ENCODE measurements at places on chromosomes 13 and 19.

DNA sequence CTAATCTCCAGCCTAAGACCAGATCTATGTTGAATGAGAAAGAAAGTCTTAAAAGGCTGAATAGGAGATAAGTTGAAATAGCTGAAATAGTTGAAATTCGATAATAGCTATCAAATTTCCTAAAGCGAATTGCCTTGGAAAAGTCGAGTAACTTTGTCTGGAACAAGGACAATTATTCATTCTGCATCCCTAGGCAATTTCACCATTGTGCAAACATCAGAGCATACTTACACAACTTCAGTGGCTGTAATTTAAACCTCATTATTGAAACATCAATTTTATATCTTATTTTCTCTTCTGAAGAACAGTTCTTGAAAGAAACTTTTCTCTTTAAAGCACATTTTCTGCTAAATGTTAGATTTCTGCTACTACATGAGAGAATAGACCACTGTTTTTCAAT is 13.6 kb downstream of the TNFSF13B start:
- DNase-seq = no peak

DNA sequence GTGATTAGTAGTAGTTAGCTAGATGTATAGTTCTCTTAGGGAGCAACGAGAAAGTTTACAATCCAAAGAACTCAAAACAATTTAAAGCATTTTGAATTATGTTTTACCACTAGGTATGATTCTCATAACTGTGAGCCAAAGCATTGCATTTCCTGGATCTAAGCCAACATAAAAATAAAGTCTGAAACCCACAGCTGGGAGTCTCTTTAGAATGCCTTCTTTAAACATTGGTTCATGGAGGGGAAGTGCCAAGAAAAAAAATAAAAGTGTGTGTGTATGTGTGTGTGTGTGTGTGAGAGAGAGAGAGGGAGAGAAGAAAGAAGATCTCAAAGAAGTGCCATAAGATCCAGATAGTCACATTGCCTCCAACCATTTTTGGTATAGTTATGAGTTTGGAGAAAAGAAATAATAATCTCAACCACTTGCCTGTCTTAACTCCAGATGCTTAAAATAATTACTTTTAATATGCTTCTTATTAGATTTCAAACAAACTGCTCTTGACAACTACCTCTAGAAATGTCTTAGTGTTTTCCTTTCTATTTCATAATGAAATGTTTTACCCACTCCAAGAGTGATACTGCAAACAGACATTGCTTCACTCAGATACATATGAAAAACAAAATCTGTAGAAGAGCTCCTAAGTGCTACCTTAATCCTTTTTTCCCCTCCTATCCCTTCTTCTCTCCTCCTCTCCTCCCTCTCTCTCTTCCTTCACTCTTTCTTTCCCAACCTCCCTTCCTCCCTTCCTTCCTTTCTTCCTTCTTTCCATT is 554.1 kb downstream of the KCTD12 start:
- no peak for DNase-seq

- DNase-seq = no peak
Observed at GRCh38 chr19:48896191-48896720, 2.3 kb downstream of the TULP2 start.

DNA sequence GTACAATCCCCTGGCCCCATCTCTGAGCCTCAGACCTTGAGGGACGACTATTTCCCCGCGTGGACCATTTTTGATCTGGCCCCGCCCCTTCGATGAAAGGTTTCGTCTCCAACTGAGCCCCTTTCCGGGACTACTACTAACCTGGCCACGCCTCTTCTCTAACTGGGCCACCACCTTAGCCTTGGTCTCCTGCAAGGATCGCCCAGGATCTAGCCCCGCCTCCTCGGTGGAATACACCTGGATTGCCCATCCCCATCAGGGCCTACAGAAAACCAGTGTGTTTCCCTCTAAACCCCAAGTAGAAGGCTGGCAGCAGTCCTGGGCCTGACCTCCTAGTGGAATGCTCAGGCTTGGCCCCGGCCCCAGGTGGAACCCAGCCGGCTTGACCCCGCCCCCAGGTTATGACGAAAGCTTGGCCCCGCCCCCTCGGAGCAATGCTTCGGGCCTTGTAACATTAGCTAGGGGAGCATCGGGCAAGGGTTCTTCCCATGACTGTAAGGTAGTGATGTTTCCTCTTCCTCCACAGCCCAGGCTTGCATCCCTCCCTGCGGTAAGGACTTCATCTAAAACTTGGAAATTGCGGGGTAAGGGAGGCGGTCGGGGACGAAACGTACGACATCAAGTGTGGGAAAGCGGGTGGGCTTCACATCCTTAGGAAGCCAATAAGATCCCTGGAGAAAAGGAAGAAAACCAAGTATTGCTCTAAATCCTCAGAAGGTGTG is 9.1 kb downstream of the SPACA6 start:
- no peak for DNase-seq

- DNase-seq = no peak
Observed at GRCh38 chr19:48495396-48495795, 16.2 kb downstream of the LMTK3 start.

DNA sequence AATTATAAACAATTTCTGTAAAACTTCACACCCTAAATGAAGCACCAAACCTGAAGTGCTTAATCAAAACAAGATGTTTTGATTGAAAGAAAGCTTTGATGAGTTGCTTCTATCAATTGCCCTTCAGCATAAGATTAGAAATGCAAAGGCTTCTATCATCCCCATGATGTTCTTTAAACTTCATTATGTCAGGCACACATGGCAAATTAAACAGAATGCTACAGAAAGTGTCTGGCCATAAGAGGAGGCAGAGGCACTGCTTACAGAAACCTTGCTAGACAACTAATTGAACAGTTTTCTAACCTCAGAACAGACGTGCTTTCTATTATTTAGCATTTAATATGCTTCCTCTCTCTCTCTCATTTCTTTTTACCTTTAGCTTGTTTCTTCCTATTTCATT is 228.1 kb downstream of the DCLK1 start:
- DNase-seq = no peak

DNA sequence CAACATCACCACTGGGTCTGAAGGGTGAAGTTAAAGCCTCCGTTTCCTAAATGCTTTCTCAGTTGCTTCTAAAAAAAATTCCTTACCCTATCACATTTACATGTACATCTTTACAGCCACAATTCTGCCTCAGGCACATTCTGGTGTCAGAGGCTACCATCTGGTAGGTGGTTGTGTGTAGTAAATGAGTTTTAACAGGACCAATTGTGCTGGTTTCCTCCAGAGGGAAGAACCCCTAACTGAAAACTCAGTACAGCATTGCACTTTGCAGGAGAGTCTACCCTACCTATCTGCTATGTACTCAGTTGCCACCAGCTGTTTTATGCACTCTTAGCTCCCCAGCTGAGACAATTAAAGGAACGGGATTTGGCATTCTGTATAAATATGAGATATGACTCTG is 1576.5 kb downstream of the PCDH9 start:
- no peak for DNase-seq

DNA sequence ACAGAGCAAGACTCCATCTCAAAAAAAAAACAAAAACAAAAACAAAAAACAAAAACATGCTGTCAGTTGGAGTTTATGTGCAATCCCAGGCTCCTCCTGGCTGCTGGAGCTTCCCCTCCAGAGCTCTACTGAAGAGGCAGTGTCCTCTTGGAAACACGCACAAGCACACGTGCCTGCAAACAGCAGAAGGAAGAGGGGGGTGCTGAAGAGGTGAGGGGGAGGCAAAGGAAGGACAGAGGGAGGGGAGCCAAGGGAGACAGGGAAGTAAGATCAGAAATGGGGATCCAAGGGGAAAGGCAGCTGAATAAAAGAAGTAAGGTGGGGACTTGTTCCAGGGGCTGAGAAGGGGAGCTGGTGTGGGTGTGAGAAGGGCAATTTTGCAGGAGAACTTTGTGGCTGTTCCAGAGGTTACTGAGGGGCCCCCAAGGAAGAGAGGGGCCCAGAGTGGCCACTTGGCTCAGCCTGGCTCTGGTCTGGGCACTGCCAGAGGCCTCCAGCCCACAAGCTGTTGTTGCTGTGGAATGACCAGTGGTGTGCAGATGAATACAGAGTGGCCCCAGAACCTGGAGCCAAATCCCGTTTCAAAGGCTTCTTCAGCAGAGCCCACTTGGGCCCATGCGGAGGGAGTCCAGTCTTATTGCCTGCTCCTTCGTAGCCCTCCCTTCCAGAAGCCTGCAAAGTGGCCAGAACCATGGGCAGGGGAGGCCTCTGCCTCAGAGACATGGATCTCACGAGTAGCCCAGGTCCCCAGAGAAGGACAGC is 34.4 kb downstream of the LYL1 start:
- DNase-seq = no peak

DNA sequence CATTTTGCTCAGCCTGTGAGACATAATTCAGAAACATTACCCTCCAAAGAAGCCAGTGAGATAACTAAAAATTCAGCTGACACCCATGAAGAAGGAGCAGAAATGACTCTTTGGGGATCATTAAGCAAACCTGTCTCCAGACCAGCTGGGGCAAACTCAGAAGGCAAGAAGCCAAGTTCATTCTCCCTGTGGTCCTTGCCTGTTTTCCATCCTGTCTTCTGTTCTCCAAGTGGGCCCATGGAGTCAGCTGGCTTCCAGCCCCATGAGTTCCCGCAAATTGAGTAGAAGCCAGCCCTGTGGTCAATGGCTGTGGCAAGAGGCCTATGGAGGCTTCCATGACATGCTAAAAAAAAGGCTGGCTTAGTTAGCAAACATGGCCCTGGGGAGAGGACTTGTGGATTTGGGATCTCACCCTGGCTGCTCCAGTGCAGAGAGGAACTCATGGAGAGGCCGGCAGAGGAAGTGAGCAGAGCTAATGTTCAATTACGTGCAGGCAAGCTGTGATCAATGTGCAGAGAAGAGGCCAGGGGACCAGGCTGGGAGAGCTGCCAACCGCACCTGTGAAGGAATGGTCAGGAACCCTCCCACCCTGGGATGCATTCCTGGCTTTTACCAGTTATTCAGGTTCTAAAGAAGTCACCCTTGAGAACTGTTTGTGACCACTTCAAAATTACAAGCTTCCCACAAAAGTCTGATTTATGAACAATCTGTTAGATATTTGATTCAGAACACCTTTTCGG is 229.1 kb downstream of the TSHZ3 start:
- DNase-seq = no peak

GRCh38 chr13:29849731-29850212 is 645 bp downstream of the UBL3 start:
- peak; percentile 48 for DNase-seq

GRCh38 chr19:11626252-11626651 is 29.0 kb downstream of the ZNF627 start:
- no peak for DNase-seq

DNA sequence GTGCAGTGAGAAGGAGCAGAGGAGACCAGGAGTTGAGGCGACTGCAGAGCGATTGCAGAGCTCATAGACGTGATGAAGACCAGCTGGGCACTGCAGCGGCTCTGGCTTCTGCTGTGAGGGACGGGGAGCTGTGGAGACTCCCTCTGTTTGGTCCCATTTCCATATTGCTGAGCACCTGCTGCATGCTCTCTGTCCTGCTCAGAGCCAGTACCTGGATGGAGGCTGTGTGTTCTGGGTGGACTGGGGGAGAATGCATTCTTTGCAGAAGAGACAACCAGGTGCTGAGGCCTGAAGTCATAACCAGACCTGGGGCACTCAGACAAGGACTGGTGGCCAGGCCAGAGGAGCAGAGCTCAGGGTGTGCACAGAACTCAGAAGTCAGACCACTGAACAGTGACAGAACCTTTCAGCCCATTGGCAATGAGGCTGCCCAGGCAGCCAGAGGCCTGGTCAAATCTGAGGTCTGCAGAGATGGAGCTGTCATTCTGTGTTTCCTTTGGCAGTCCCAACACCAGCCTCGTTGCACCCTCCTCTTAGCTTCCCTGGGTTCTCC is 1.3 kb upstream of the A1BG start:
- DNase-seq = no peak

- no peak for DNase-seq
Observed at GRCh38 chr13:56886398-56886797, 254.3 kb upstream of the PRR20A start.

DNA sequence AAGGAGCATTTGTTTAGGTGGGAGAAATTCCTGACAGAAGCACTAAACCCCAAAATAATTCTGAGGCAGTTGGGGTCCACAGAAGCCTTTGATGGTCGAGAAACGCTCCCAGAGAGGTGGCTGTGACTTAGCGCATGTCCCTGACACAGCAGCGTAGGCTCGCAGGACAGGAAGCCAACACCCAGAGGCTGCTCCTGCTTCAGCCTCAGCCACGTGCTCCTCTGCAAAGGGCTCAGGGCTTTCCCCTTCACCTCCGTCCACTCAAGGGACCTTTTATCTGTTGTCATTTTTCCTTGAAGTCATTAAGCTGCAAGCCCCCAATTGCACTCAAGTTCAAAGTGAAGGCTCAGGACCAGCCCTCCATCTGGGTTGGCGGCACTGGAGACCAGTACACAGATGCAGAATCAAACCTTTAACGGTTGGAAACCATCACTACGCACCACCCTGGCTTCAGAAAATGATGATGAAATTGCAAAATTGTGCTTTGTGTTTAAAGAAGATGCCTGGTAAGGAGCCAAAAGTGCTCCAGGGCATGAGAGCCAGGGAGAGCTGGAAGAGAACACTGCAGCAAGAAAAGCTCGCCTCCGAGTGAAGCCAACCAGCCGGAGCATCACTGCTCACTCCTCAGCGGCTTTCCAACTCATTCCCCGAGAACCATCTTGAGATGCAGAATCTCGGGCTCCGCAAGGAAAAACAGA is 219.6 kb downstream of the RAP2A start:
- DNase-seq = no peak

DNA sequence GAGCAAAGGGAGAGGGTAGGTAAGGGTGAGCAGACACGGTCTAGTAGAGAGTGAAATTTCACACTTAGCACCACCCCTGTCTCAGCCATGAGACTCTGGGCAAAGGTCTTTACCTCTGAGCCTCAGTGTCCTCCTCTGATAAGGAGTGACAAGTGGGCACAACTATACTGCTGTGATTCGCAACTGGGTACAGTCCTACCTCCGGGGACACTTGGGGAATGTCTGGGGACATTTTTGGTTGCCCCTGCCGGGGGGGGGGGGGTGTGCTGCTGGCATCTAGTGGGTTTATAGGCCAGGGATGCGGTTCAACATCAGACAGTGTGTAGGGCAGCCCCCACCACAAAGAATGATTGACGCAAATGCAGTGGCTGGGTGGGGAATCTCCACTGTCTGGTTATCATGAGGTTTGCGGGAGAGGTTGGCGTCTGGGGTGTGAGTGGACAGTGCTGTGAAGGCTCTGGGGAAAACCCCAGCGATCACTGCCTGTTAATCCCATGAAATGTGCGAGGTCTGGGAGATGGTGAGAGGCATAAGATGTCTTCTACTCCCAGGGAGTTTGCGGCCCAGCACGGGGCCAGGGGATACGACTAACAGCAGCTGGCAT is 4.3 kb downstream of the NACC1 start:
- DNase-seq = no peak

DNA sequence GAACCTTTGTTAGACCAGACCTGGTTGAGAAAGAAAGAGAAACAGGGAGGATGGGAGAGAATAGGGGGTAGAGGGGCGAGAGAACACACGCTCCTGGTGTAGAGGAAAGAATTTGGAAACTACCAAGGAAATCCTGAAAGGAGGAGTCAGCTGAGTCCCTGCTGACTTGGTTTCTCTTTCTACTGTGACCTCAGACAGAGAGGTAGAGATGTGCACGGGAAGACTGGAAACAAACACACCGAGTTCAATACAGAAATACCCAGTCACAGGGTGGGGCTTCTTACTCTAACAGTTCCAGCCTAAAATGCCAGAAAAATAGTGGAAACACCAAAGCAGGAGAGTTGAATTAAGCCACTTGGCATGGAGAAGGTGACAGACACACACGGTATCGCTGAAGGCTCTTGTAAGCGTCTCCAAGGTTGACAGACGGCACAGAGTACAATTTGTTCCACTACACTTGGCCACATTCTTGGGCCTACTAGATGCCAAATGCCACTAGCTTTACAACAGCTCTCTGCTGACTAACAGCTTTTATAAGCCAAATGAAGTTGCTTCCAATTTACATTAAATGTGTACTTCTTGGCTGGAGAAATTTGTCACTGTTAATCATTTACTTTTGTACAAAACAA is 28.1 kb downstream of the LATS2 start:
- peak; percentile 15 for DNase-seq

Measured in LoVo (cell line).